ENCODE measurements at places on chromosomes 16 and 17.

GRCh38 chr17:47745037-47745380, 12.0 kb downstream of the TBX21 start:
- DNase-seq = no peak

GRCh38 chr17:1267471-1267943, 2.7 kb upstream of the BHLHA9 start:
- no peak for DNase-seq

GRCh38 chr17:76716146-76716838, 5.5 kb upstream of the MXRA7 start:
- DNase-seq = no peak

- no peak for DNase-seq
Measured at GRCh38 chr16:69535123-69536050, 30.4 kb upstream of the NFAT5 start.
